ENCODE measurements at places on chromosomes 3 and 15.

- no peak for DNase-seq
These were observed 41.9 kb upstream of the ABHD10 start for GRCh38 chr3:111936967-111937366.

DNA sequence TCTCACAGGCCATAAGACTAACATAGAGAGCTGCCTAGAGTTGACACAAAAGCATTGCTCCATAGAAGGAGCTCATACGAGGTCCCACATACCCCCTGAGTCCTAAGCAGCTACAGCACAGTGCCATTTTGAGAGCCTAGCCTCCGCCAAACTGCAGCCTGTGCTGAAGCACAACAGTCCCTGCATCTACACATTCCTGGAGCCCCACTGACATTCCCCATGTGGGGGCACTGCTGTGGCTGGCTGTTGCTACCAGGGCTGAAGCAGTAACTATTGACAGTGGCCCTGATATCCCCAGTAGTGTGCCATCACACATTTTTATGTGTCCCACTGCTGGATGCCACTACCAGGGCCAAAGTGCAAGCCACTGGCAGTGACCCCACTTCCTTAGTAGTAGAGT is 80.3 kb downstream of the CERS3 start:
- no peak for DNase-seq

DNA sequence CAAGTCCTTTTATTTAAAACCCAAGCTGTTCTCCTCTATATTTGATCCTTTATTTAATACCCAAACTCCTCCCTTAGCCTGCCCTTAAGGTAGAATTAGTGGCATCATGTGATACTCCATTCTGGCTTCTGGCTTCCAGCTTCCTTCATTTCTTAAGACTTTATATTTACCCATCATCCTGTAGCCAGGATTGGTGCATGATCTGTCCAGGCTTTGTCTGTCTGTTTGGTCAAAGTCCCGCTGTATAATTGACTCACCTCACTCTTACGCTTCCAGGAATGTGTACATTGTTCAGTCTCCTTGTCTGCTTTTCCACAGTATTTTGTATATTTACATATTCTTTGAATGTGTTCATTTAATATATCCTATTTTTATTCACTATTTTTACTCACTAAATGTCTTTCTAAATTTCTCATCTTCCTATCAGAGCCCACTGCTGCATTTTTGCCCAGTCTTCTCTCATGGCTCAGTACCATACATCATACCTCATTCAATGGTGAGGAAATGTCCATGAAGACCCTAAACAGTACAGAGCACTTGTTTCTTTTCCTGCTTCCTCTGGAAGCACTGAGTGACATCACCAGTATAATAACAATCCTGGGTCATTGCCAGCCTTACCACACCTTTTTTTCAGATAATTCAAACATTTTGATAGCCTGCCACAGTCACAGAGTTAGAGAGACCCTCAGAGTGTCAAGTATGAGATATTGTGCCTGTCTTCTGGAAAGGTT is 31.5 kb downstream of the TMEM108 start:
- DNase-seq: no peak

DNA sequence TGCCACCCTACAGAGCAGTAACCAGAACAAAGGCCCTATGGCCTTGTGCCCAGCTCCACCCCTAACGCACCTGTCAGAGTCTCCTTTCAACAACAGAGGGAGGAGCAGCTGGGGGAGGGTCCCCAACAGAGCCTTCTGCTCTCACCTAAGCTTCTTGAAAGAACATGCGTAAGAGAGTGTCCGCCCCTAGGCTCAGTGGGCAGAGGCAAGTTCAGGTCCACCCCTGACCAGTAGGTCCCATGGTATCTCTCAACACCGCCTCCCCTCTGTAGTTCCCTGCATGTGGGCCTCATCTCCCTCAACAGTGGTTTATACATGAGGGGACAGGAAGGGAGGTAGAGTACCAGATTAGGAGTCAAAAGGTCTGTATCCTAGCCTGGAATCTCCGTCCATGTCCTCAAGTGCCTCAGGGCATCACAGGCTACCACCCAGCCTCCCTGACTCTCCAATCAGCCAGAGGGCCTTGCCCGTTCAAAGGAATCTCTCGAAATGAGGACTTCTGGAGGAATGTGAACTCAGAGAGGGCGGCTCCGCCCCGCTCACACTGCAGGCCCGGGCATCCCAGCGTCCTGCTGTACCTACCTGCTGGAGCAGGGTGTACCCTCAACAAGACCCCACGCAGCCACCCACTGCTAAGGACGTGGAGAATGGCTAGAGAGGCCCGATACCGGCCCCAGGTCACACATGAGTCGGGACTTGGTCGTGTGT is 680 bp downstream of the POC1A start:
- no peak for DNase-seq
